ENCODE measurements at places on chromosomes 1 and 21.
A peak's percentile ranks its signal among the peaks of the same experiment; 100 is the strongest.

DNA sequence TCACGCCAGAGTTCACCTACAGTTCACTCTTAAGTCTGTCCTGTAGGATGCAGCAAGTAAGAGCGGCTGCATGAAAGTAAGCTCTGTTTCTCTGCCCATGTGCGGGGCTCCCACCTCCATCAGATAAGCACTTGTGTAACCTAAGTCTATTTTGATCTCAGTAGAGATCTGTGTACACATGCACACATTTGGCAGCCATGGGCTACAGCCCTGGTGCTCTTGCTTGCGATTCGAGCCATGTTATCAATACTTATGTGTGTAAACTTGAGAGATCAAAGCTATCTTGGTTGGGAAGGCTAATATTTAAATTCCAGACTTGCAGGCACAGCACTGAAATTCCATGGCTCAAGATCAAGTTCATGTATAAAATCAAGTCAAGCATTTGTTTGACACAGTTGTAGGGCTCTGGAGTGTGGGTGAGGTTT, 244.7 kb upstream of the FGGY start:
- no peak for DNase-seq

DNA sequence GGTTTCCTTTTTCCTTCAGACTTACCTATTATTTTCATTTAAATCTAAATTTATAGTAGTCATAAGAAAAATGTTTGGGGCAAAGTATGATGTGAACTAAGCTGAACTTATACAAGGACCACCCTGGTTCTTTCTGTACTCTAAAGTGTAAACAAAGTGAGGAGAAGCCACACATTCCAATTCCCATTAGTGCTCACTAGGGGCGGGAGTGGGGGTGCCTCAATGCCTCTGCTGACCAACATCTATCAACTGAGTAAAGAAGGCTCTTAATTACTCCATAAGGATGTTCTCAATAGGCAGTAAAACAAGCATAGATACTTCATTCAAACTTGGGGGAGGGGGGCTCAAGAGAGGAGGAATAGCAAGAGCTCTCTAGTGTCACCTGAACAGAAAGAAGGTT, 151.7 kb downstream of the CDC42BPA start:
- DNase-seq: no peak

DNA sequence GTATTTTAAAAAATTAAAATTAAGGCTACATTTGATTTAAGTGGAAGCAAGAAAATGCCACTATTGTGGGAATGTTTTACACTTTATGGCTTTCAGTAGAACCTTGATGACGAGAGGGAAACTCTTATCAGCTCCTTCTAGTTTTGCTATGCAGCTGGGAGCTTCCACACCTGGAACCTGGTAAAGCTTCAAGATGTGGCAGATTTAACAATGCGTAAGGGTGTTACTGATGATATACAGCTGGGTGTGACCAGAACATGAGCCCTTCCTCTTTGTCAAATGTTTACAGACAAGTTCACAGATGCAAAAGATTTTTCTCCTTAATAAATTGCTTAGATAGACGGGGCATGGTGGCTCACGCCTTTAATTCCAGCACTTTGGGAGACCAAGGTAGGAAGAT, 20.3 kb downstream of the TTC13 start:
- DNase-seq: no peak

GRCh38 chr1:242811092-242811840, 286.8 kb upstream of the PLD5 start:
- no peak for DNase-seq

- no peak for DNase-seq
Measured at GRCh38 chr1:98437011-98437410, 224.5 kb upstream of the SNX7 start.

DNA sequence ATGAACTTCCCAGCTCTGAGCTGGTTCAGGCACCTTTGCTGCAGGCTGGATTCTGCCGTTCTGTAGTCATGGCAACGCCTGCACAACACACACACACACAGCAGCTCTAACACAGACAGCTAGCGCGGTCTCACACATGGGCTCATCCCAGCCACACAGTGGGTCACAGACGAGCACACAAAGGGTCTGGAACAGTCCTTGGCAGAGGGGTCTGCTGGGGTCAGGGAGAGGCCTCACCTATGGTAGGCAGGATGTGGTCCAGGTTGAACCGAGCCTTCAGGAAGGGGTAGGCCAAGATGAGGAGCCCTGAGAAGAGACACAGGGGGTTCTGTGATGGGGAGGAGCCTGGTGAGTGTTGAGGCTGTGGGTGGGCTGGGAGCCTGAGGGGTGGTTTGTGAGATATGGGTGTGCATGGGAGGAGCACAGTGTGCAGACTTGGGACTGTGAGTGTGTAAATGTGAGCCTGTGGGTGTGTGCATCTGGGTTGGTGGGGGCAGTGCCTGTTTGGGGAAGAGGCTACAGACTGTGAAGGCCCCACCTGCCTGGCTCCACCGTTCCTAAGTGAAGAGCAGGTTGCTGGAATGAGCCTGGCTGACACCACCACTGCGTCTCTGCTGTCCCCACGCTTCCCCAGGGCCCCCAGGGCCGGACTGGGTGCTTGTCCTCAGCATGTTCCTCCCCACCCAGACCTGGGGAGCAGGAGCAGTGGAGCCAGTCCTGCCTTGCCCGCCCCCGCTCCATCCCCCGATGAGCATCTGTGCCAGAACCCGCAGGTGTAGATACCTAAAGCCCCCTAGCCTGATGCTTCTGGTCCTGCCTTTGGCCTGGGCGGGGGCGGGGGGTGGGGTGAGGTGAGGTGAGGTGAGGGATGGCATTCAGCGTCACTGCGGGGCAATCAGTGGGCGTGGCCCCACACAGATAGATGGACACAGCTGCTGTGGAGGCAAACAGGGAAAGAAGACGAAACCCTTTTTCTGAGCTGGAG, 1.5 kb downstream of the KNCN start:
- DNase-seq: peak; percentile 11

DNA sequence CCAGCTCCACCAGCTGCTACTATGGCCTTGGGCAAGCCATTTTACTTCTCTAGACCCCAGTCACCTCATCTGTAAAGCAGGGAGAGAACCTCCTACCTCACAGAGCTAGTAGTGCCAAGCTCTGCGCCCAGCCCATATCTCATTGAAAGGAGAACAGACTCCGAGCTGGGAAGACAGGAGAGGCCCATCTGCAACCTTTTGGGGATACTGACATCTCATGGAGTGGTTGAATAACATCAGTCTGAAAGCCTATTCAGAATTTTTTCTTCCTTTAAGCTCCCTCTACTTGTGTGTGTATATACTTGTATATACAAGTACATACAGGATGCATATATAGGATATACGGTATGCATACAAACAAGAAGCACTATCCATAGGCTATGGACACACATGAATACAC, 279.5 kb upstream of the POU3F1 start:
- no peak for DNase-seq

DNA sequence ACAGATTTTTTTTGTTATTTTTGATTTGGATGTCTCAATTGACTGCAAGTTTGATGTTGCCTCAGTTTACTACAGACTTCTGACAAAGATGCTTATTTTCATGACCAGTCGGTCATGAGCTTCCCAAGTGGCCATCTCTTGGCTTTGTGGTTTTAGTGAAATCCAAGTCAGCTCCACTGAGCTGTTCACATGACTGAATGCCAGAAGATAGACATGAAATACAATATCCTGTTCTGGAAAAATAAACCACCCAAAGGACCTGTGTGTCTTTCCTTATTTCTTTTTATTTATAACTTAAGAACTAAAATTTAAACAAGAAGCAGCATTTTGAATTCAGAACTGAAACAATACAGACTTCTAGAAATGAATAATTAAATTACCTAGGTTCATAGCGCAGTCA, 89.3 kb downstream of the HMCN1 start:
- no peak for DNase-seq

DNA sequence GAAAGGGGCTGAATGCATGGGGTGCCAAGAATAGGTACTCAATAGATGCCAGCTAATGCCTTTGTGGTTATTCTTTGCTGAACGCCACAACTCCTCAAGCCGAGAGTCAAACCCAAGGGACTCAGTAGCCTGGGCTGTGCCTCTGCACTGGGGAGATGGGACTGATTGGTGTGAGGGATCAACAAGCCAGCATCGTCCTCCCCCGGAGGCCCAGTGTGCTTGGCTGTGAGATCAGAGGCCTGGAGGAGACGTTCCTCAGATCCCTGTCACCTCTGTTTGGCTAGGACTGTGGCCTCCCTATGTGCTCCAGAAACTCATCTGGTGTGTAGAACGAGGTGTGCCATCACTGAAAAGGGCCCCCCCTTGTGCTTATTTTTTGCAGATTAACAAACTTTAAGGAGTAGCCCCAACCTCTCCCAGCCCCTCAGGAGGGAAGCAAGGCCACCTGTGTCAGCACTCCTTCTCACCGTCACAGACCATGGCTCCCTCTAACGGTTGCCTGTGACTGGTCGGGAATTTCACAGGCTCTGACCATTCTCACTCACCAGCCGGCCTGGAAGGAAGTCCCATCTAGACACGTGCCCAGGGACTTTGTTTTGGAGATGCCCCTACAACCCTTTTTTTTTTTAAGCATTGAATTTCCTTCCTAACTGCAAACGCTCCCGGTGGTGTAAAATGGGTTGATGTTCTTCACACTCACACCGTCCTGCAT, 194.0 kb upstream of the VAMP3 start:
- DNase-seq: no peak

DNA sequence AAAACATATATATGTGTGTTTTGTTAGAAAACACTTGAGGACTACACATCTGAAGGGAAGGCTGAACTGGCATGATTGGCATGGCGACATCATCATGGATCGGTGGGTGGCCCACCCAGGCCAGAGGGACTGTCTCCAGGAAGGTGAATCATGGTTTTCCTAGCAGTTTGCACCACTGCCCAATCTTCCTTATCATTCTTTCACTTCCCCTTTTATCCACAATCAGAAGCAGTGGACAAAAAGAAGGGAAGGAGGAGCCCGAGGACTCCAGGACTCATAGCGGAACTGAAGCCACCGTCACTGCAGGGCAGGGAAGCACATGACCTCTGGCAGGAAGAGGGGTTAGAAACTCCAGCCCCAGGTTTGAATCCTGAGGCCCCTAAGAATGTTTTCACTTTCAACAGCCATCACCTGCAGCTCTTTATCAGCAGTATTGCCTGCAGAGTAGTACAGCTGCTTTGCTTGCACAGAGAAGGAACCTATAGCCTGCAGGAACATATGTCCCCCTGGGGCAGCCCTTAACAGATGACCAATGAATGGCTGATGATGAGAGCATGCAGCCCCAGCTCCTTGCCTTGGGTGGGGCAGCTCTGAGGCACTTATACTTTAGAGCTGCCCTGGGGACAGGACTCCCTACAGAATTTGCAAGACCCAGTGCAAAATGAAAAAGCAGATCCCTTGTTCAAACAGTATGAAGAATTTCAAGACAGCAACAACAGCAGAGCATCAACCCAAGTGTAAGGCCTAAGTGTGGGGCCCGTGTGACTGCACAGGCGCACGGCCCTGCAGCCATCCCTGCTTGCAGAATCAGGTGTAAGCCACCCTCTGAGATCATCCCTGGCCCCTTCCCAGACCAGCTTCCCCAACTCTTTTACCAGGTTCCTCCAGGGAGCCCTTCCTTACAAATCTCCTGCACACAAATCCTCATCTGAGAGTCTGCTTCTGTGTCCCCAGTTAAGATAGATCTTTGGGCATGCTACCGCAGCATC, 241.8 kb upstream of the IRF2BP2 start:
- DNase-seq: no peak

- peak; percentile 27 for DNase-seq
Measured at GRCh38 chr1:183472488-183473216, at the start of gene SMG7. TSS of gene SMG7 (plus strand) at chr1:183472499. CDS start at chr1:183472621, 122 bp downstream.

DNA sequence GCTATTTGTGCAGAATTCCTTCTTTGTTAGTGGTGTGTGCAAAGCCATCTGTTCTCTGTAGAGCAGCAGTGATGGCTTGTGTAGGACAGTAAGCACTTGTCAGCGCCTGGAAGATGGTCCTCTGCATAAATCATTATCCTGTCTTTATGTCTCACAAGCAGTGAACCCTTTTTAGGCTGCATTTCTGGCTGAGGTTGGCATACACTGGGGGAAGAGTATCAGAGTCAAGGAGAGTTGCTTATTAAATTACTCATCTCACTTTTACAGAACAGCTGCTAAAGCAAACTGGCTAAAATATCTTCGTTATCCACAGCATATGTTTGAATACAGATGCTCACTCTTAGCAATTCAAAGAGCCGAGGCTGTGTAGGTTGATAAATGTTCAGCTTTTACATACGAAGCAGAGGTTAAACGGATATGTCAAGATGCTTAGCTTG, 54.6 kb upstream of the NCAM2 start:
- no peak for DNase-seq

DNA sequence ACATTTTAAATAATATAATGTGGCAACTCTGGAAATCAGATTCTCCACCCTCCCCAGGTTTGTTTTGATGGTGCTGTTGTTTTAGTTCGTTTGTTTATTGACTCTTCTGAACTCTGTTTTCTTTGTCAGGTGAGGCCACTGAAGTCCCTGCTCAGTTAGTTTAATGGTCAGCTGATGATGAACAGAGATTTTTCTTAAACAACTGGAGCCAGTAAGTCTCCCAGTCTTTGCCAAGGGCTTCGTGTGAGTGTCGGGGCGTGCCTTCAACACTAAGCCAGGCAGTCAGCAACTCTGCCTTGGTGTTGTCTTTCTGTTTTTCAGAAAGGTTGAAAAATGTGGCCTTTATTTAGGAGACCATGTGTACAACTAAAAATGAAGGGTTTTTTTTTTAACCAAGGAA, 58.9 kb downstream of the TEX35 start:
- DNase-seq: no peak

DNA sequence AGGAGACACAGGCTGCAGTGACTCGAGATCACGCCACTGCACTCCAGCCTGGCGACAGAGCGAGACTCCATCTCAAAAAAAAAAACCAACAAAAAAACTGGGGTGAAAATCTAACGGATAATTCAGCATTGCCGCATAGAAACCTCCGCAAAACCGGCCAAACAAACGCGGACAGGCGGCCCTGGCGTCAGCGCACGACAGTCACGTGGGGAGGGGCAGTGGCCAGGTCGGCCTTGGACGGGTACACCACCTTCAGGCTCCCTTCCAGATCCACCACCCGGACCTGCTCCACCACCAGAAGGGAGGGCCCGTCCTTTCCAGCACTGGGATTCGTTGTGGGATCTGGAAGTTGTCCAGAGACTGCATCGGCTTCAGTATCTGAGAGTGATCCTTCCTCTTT, 8.4 kb downstream of the SMIM1 start:
- no peak for DNase-seq

DNA sequence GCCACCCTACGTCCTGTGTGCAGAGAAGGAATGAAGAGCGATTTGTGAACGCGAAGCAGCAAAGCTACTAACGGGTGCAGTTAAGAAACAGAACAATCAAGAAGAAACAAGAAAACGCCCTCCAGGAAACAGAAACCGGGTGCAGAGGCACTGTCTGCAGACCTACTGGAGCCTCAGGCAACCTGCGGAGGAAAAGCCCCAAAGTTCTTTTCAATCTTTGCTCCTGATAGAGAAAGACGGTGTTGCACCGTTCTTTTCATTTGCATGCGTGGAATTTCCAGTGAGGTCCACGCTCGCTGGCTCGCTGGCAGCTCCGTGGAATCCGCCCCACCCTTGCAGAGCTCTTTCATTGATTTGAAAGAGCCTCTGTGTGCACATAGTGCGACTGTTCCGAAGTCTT, 37.0 kb upstream of the PDE9A start:
- peak; percentile 13 for DNase-seq

DNA sequence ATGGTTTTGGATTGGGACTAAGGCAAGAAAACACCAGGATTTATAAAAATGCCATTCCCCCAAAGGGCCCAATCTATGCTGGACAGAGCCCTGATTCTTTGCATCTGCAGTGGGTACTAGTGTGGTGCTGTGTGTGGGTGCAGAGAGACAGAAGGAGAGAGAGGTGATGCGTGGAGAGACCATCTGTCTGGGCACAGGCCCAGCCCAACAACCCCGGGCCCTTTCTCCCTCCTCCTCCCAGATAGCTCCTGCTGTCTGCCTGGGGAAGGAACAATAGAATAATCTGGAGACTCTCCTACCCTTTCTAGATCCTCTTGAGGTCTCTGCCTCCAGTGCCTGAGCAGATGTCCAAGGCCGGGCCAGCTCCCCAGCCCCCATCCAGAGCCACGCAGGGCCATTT, 15.1 kb downstream of the KIAA1614 start:
- no peak for DNase-seq

All from activated effector memory CD4-positive, alpha-beta T cell treated with Interleukin-2 at 50 U/mL for 16 hours (primary cell).